NCI-H226 (cell line): ENCODE measurements at places on chromosomes 13 and 19.

GRCh38 chr13:46598140-46598819 is 45.3 kb downstream of the LRCH1 start:
- DNase-seq = no peak

DNA sequence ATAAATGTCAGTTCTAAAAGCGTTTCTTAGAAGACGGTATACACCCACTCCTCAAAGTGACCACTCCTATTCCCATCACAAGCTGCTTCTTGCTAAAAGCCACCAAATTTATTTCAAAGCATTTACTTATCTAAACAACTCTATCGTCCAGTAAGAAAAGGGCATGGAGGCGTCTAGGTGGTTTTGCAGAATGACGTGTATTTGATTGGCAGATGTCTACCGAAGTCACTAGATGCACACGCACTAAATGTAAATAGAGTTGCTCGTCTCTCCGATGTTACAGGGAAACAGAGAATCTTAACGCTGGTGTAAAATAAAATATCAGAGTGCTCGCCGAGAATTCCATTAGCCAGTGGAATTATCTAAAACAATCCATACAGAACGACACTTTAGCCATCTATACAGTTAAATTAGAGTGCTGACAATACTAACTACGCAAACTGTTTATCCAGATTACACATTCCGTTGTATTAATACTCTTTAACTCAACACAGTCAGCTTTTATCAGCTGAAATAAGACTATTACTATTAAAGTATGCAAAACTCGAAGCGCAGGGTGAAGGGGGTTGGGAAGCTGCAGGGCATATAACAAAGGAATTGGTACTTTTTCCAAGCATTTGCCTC is 1.9 kb downstream of the KLF12 start:
- DNase-seq = no peak

GRCh38 chr19:12838182-12838885 is at the start of gene MAST1:
Gene MAST1, plus strand, starts transcription at chr19:12838515. Its CDS starts 58 bp downstream, at chr19:12838573.
- DNase-seq = no peak

GRCh38 chr19:44608391-44608821 is 5.0 kb upstream of the IGSF23 start:
- no peak for DNase-seq

- no peak for DNase-seq
These were observed 101.7 kb upstream of the MCF2L start for GRCh38 chr13:112867301-112867711.

- no peak for DNase-seq
These were observed 2.6 kb downstream of the ERVK3-1 start for GRCh38 chr19:58307736-58308135.

DNA sequence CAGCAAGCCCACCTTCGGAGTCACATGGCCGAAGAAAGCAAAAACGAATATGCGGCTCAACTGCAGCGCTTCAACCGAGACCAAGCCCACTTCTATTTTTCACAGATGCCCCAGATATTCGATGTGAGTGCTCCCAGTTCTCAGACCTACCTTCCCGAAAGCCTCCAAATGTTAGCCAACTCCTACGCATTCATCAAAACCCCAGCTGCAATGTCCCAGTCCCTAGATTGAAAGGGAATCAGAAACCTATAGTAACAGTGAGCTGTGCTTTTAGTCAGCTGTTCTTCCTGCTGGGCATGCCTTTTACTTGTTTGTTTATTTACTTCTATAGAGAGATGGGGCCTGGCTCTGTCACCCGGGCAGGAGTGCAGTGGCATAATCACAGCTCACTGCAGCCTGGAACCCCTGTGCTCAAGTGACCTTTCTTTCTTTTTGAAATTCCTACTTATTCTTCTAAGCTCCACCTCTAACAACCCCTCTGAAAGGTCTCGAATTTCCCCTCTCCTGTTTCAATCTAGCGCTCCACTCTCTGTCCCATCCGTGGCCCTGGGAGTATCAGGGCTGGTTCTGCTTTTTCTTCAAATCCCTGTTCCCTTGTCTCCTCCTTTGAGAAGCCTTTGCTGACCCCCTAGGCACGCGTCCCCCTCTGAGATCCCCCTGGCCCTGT is 4.4 kb downstream of the TRIP10 start:
- DNase-seq = no peak

GRCh38 chr13:73482556-73482955 is 423.8 kb downstream of the KLF5 start:
- DNase-seq = no peak

GRCh38 chr13:99514801-99515200 is 13.5 kb downstream of the TM9SF2 start:
- no peak for DNase-seq

- no peak for DNase-seq
These were observed 5.5 kb upstream of the LILRA6 start for GRCh38 chr19:54248016-54248601.

DNA sequence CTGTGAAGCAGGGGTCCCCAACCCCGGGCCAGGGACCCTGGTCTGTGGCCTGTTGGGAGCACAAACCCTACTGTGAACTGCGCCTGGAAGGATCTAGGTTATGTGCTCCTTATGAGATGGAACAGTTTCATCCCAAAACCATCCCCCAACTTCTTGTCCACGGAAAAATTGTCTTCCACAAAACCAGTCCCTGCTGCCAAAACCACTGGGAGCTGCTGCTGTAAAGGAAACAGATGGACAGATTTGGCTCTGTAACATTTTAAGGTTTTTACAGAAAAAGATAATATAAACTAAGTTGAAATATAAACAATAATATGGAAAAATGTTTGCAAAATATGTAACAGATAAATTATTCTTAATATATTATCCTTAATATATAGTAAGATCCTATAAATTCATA is 73.7 kb downstream of the COG6 start:
- no peak for DNase-seq

DNA sequence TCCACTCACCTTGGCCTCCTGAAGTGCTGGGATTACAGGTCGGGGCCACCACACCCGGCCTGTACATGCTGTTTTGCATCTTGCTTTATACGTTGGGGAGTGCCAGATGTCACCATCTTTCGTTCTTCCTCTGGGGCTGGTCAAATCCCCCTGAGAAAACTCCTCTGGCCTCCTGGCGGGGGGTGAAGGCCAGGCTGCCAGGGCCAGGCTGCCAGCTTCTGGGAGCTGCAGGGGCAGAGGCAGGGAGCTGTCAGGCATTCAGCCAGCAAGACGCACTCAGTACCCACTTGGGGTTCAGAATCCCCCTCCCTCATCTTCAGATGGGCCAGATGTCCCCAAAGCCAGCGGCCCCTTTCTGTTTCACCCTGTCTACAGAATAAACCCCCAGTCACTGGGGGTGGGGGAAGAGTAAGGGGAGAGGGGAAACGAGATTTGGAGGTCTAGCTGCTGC is 16.1 kb downstream of the ZSWIM9 start:
- no peak for DNase-seq

- no peak for DNase-seq
These were observed 507.2 kb upstream of the SLC10A2 start for GRCh38 chr13:103573446-103573845.

DNA sequence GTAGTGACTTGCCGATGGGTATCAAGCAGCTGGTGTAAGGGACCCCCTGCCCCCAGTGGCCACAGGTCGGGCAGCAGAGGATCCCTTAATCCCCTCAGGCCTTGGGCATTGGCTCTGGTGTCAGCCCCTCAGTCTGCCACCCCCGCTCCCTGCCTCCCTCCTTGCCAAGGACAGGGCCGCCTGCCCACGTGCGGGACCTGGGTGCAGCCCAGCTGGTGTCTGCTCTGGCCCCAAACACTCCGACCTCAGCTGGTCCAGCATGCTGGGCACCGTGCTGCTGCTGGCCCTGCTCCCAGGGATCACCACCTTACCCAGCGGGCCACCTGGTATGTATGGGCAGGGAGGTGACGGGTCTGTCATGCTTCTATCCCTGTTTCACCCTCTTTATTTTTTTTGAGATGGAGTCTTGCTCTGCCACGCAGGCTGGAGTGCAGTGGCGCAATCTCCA is at the start of gene TGFBR3L:
TSS of gene TGFBR3L (plus strand) at position 233 of the 448 bp plus-strand sequence.
- no peak for DNase-seq

DNA sequence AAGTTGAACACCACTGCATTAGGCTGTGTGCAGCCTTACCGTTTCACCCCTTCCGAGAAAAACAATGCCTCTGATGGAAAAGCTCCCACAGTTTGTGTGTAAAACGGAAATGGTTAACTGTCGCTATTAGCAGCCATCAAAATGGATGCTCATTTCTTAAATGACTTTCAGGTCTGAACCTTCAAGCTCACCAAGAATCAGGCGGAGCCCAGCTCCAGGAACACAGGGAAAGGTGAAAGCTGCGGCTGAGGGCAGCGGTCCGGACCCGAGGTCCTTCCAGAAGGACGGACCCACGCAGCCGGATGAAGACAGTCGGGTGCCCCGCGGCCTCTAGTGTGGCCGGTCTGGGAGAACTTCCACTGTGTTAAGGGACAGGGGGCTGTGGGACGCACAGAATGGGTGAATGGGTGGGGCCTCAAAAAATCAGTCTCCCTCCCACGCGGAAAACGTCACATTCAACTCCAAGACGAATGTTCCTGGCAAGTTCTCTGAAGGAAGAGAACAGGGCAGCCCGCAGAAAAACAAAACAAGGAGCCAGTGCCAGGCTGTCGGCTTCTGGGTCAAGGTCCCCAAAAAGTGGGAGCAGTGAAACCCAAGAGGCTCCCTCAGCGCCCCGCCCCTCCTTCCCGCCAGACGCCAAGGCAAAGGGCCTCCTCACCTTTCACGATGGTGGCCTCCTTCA is 4.9 kb downstream of the IRS2 start:
- DNase-seq = peak; percentile 2
